ENCODE measurements at places on chromosomes 7 and 10.
A peak's percentile ranks its signal among the peaks of the same experiment; 100 is the strongest.

DNA sequence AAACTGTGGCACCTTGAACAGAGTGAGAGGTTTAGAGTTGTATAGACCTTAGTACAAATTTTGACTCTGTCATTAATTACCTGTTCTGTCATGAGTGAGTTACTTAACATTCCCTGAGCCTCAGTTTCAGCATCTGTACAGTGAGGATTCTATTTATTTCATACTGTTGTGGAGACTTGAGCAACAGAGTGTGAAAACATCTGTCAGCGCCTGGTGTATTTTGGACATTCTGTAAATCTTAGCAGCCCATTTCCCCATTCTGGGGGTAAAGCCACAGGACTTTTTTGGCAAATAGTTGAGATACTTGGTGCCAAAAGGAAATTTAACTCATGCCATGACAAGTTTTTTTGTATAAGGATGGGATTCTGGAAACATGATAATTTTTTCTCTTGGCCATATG lies 94.8 kb downstream of the AUTS2 start:
- no peak for DNase-seq

DNA sequence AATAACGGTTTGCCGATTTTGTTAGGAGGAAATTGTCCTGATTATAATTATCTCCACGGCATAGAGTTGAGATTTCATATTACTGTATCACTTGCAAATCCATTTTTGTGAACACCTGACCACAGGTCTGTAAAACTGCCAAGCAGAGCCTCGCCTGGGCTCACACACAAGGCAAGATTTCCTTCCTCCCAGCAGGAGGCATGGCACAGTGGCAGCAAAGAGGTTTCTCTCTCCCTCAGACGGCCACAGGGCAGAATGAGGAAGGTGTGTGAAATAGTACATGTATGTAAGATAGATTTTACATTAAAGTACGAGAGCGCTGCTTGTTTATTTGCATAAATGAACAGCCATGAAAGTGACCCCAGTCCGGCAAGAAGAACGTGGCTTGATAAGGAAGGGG lies 130.1 kb downstream of the CELF2 start:
- DNase-seq = no peak

DNA sequence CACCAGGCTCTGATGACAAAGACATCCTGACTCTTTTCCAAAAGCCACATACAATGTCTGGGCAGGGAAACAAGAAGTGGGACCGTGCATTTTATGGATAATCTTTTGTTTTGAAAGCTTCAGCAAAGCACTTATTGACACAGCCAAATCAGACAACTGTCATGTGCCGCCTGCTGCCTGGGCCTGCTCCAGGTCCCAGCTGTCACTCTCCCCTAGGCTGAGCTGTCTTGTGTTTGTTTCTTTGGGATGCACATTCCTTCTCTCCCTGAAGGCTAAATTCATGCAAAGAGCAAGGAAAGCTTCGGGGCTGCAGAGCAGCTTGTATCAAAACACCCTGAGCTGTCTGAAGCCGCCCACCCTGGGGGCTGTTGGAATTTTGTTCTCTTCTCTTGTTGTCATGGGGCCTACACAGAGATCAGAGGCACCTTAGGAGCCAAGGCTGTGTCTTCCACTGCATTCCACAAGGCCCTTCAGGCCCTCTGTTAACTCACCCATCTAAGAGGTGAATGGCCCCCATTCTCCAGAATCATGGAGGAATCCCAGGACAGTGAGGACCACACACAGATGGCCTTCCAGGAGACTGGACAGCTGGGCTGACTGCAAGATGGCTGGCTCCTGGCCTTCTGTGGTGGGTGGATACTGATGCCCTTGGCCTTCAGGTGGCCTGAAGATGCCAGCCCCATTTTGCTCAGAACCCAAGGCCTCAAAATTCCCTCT lies 17.8 kb upstream of the SLC18A2 start:
- no peak for DNase-seq

- DNase-seq = peak; percentile 17
Measured at GRCh38 chr7:44305564-44306507, 19.6 kb downstream of the CAMK2B start.

- DNase-seq = no peak
Measured at GRCh38 chr10:17847585-17848296, 38.6 kb downstream of the MRC1 start.

DNA sequence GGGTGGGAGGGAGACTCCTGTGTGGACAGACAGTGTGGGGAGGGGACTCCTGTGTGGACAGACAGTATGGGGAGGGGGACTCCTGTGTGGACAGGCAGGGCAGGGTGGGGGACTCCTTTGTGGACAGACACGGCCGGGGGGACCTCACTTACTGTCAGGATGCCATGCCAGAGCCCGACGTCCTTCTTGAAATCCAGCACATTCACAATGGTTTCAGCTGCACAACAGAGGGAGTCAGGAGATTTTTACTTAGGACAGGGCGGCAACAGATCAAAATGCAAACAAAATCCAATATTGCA lies 252.3 kb downstream of the ZMYND11 start:
- DNase-seq = no peak

GRCh38 chr7:150612925-150613324 lies 19.3 kb downstream of the GIMAP6 start:
- no peak for DNase-seq

DNA sequence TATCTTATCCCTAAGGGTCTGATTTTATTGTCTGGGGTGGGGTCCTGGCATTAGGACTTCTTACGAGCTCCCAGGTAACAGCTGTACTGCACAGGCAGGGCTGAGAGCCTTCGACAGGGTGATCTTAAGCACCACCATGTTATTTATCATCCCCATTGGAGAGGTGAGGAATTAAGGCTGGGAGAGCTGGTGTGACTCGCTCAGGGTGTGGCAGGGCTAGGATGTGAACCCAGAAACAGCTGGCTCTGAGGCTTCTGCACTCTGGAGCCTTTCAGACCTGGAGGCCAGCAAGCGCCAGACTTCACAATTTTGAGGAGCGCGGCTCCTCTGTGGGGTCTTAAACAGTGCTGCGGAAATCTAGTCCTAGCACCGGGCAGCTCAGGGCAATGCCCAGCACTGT lies 27.4 kb upstream of the NDST2 start:
- no peak for DNase-seq

- no peak for DNase-seq
Measured at GRCh38 chr10:73060738-73061635, 35.7 kb downstream of the P4HA1 start.

DNA sequence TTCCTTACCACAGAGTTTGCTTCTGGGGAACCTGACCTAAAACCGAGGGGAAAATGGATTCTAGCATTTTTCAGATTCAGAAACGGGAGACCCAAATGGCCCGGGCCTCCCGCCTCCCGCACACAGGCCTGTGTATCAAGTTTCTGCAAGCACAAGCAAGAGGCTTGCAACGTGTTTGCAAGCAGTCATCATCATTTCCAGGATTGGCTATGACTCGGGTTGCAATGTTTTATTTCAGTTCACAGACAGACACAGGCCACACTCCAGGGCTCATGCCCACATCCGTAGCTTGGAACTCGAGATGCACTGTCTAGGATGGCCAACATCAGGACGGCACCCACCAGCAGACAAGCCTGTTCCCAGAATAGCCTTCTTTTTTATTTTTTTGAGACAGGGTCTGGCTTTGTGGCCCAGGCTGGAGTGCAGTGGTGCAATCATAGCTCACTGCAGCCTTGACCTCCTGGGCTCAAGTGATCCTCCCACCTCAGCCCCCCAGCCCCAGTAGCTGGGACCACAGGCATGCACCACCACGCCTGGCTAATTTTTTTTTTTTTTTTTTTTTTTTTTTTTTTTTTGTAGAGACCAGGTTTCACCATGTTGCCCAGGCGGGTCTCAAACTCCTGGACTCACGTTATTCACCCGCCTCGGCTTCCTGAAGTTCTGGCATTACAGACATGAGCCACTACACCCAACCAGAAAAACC lies 68.1 kb upstream of the FOXK1 start:
- DNase-seq = no peak

- DNase-seq = no peak
Measured at GRCh38 chr10:6145166-6145987, 56.5 kb downstream of the RBM17 start.

- DNase-seq = no peak
Measured at GRCh38 chr7:18119985-18120384, 92.3 kb upstream of the PRPS1L1 start.

DNA sequence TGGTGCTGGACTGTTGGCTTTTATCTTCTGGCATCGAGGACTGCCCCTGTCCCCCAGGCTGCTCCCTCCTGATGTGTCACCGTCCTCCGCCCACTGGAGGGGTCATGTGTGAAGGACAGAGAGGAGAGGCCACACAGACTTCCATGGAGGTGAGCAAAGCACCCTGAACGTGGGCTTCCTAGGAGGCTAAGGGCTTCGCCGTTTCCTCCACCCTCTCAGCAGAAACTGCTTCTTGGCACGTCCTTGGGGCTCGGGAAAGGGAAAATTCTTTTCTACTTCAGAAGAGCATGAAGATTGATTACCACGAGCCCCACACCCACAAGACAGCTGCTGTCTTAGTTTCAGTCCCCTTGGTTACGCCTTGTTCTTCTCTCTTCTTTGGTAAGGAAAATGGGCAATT lies 218.2 kb downstream of the CCDC3 start:
- no peak for DNase-seq

DNA sequence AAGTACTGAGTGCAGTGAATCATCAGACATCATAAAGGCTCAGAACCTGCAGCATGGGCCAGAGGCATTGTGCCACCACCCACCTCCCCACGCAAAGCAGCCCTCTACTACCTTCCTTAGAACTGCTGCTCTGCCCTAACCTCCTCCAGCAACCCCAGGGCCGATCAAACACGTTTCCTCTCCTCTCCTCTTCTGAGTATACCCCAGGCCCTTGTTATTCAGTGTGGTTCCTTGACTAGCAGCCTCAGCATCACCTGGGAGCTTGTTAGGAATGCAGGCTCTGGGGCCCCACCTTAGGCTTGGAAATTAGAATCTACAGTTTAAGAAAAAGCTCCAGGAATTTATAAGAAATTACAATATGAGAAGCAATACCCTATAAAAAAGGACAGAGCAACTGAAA lies 33.2 kb downstream of the DYDC1 start:
- no peak for DNase-seq

- DNase-seq = no peak
Measured at GRCh38 chr10:29273478-29273877, 15.4 kb upstream of the LYZL1 start.

- DNase-seq = peak; percentile 87
Measured at GRCh38 chr7:101688183-101688831, 59.2 kb upstream of the MYL10 start.

- DNase-seq = no peak
Measured at GRCh38 chr7:140684066-140684950, 11.6 kb downstream of the ADCK2 start.

DNA sequence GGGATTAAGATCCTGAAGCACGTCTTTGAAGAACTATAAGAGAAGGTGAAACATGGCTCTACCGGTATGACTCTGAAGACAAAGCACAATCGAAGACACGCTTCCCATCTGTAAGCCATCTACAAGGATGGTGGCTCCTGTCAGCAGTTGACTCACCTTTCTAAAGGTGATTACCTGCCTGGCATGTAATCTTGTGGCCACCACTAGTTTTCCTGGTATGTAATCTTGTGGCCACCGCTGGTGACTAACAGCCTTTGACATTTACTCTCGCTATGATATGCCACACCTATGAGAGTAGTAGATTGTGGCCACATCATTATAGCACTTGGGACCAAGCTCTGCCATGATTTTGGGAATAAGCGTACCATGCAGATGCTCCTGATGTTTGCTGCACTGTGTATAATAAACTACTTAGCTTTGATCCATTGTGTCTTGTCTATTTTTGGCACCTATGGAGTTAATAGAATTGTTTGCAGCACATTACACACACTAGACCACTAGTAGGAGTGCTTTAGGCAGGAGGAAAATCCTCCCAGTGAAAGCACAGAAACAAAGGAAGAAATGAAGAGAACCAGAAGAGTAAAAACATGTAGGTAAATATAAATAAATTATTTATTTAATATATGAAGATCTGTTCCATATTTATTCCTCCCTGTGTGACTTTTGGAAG lies 59.8 kb downstream of the VAX1 start:
- no peak for DNase-seq

- DNase-seq = no peak
Measured at GRCh38 chr10:71178880-71179279, 33.5 kb upstream of the UNC5B start.

GRCh38 chr10:36089790-36090440 lies 447.8 kb upstream of the FZD8 start:
- DNase-seq = no peak

DNA sequence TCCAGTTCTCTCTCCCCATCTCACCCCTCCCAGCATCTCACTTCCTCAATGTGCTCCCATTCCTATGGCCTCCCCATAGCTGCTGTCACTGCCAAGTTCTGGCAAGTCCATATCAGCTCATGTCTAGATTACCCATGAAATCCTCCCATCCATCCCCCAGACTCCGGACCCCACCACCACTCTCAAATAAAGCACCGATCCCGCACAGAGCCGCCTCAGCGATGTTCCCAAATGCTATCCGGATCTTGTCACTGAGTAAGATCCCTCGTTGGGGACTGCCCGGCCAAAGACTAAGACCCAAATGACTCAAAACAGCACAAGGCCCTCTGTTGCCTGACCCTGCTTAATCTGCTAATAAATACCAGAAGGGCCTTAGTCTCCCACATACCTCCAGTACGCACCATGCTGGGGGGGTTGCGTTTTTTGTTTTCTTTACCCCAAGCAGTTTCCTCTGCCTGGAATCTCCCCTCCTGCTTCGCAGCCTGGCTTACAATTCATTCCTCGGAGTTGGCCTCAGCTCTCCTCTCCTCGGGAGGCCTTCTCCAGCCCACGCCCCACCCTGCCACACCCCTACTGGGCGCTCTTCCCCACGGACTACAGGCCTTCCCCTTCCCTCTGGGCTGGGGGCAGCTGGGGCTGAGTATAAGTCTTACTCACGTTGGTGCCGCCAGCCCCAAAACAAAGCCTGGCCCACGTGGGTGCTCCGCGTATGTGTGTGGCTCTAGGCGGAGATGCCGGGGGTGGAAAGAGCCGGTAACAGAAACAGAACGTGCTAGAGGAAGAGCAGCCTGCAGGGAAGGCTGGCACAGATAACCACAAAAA lies 1.8 kb upstream of the DUSP5 start:
- peak; percentile 57 for DNase-seq

DNA sequence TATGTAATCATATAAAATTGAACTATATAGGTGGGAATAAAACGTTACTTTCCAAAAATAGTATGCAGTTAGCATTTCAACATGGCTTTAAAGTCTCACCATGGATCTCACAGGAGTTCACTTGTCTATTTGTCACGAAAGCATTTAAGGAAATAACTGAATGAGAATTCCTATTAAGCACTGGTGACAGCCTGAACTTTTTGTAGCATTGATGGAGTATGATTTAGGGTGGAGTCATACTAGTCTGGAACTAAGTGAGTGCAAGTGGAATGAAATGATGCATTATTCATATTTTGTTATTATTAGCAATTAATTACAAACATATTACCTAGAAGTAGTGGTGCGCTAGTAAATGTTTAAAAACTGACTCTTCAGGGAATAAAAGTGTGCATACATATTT lies 26.0 kb upstream of the HIBADH start:
- no peak for DNase-seq

- no peak for DNase-seq
Measured at GRCh38 chr10:78053211-78053868, 19.7 kb downstream of the RPS24 start.

GRCh38 chr10:47364366-47364765 lies 16.2 kb downstream of the RBP3 start:
- no peak for DNase-seq

Measured in activated CD4-positive, CD25-positive, alpha-beta regulatory T cell treated with anti-CD3 and anti-CD28 coated beads, Interleukin-2, amount 50 U/mL, for 72 hours (primary cell).